Stimulated activated CD8-positive, alpha-beta memory T cell treated with anti-CD3 and anti-CD28 coated beads, Interleukin-15, amount 100 ng/mL, for 24 hours (primary cell): ENCODE measurements at places on chromosomes 1 and 21.

- DNase-seq: no peak
Measured at GRCh38 chr1:17672226-17672625, 82.9 kb upstream of the ACTL8 start.

GRCh38 chr1:90711696-90712095, 5.4 kb downstream of the BARHL2 start:
- no peak for DNase-seq

DNA sequence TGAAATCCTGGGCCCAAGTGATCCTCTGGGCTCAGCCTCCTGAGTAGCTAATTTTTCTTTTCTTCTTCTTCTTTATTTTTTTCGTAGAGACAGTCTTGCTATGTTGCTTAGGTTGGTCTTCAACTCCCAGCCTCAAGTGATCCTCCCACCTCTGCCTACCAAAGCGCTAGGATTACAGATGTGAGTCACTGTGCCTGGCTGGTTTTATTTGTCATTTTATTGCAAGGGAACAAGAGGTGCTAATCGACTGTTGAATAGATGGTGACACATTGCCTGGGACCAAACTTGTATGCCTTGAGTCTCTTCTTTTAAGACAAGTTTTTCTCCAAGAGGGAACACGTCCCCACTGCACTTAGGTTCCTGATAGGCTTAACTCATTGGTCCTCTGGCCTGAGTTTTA, 20.0 kb upstream of the KLHDC8A start:
- DNase-seq: no peak

- no peak for DNase-seq
Measured at GRCh38 chr1:244296003-244296402, 155.7 kb downstream of the ADSS2 start.

DNA sequence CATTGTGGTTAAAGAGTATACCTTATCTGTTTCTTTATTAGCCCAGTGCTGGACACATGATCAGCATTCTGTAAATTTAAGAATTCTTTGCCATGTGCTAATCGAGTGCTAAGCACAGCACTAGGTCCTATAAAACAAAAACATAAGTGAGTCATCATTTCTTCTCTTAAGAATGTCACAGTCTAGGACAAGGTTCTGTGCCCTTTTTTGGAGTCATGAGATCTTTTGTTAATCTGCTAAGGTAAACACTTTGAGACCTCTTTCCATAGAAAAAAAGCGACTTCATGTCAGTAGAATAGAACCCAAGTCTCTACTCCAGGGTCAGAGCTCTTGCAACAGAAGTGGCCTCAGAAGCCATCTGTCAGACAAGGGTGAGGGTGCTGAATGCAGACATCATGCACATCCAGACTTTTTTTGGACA, 70.0 kb upstream of the NFIA start:
- DNase-seq: no peak

DNA sequence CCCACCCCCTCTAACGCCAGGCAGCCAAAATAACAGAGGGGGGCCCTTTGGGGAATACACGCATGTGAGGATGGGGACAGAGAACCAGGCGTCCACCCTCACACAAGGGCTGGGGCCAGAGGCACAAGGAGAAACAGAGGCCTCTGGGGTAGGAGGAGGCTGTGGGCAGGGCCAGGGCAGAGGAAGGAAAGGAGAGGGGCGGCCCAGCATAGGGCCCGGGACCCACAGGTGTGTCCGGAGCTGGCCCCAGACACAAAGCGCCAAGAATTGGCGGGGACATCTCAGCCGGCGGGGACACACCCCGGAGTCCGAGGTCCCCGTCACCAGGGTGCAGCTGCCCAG, 6.7 kb downstream of the PLEKHG5 start:
- no peak for DNase-seq

GRCh38 chr21:29379517-29380054, 80.9 kb downstream of the BACH1 start:
- no peak for DNase-seq
